ENCODE measurements at places on chromosomes 5 and 9.

GRCh38 chr5:36300927-36301540 lies 668 bp downstream of the RANBP3L start:
- DNase-seq: no peak

DNA sequence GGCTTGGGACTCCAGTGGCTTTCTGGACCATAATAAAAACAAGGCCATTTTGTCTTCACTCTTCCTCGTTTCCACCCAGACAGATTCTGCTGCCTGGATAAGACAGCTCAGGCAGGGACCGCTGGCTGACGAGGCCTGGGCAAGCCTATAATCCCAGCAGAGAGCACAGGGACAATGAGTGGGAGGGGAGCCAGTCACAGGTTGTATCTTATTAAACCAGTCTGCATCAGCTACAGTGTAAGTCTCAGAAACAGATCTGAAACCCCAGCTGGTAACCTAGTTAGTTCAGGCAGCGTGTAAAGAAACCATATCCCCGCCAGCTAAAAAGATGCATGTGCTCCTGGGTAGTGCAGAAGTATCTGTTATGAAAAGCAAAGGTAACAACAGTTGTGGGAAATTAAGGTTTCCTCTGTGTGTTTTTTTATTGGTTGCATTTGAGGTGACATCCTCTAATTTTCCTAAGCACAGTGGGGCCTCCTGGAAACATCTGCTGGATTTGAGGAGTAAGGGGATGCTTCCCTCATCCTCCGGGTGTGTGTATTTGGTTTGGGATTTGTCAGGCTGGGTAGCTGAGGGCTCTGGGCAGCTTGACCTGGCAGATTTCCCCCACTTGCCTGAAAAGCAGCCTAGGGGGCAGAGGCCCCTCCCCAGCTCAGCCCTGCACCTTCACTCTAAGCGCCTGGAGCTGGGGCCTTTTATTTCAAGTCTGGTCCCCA lies 15.2 kb upstream of the TAL2 start:
- DNase-seq: no peak

GRCh38 chr5:91632871-91633270 lies 249.8 kb upstream of the ARRDC3 start:
- DNase-seq: no peak

DNA sequence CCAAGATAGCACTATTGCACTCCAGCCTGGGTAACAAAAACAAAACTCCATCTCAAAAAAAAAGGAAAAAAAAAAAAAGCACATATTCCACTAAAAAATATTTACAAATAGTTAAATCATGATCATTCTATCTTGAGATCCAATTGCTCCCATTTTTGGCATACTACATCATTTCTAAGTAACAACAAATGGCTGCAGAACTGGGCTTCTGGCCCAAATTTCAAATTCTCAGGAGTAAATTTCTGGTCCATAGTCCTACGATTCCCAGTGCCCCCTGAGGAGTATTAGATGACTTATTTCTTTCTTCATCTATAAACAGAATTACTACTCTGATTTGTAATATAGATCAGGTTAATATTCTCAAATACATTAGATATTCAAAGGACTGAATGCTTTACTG lies 62.1 kb downstream of the CEMIP2 start:
- no peak for DNase-seq

- DNase-seq: peak; percentile 57
Observed at GRCh38 chr9:99193466-99193821, 28.3 kb downstream of the ALG2 start.

DNA sequence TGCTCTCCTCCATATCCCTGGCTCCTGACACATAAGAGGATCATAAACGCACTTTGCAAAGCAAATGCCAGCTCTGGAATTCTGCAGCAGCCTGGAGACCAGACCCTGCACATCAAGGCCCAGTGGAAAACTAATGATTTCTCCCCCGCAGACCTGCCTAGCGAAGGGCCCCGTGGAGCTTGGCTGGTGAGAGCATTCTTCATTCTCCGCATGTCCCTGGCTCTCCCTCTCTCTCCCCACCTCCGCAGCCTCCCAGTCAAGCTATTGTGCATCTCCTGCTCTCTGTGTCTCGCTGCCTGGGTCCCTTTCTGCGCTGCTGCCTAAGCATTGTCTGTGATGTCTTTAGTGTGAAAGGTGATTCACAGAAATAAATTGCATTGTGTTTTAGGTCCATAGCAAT lies 46.7 kb downstream of the GRIA1 start:
- no peak for DNase-seq

- DNase-seq: no peak
Observed at GRCh38 chr5:107373549-107374263, 297.0 kb downstream of the EFNA5 start.

DNA sequence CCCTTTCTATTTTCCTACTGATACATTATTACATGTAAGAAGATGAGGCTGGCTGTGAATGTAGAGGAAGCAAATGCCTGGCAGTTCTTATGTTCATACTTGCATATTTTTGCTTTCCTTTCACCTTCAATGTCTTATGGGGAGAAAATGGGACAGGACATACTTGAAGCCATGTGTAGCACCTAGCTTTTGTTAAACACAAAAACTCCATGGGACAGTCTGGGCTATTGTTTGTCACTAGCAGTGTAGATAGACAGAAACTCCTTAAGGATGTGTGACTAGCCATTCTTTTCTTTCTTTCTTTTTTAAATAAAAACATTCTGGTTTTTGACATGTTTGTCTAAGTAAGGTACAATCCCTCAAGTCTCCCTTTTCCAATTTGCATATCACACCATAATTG lies 122.7 kb downstream of the ARL15 start:
- no peak for DNase-seq

- DNase-seq: no peak
Observed at GRCh38 chr9:89442981-89443814, 54.7 kb downstream of the SEMA4D start.

GRCh38 chr5:136115183-136115865 lies 17.3 kb upstream of the SMAD5 start:
- no peak for DNase-seq

- no peak for DNase-seq
Observed at GRCh38 chr9:37905776-37906175, 1.8 kb upstream of the SLC25A51 start.

- DNase-seq: no peak
Observed at GRCh38 chr9:13189362-13189761, 90.1 kb downstream of the MPDZ start.

- DNase-seq: no peak
Observed at GRCh38 chr5:76084496-76085242, 1.5 kb downstream of the SV2C start.

GRCh38 chr5:111774525-111774924 lies 17.5 kb upstream of the NREP start:
- no peak for DNase-seq

GRCh38 chr5:16970826-16971225 lies 34.7 kb upstream of the MYO10 start:
- no peak for DNase-seq

DNA sequence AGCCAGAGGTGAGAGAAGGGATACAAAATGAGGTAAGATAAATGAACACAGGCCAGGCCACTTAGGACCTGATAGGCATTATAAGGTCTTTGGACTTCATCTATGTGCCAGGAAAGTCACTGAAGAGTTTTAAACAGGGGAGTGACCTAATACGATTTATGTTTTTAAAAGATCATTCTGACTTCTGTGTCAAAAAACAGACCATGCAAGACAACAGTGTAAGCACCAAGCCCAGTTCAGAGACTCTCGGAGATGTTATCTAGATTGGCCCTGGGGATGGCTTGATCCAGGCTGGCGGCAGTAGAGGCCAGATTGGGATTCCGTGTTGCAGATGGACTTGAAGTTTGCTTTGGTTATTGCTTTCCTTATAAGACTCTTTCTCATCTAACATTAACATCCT lies 43.0 kb upstream of the DPYSL3 start:
- no peak for DNase-seq

DNA sequence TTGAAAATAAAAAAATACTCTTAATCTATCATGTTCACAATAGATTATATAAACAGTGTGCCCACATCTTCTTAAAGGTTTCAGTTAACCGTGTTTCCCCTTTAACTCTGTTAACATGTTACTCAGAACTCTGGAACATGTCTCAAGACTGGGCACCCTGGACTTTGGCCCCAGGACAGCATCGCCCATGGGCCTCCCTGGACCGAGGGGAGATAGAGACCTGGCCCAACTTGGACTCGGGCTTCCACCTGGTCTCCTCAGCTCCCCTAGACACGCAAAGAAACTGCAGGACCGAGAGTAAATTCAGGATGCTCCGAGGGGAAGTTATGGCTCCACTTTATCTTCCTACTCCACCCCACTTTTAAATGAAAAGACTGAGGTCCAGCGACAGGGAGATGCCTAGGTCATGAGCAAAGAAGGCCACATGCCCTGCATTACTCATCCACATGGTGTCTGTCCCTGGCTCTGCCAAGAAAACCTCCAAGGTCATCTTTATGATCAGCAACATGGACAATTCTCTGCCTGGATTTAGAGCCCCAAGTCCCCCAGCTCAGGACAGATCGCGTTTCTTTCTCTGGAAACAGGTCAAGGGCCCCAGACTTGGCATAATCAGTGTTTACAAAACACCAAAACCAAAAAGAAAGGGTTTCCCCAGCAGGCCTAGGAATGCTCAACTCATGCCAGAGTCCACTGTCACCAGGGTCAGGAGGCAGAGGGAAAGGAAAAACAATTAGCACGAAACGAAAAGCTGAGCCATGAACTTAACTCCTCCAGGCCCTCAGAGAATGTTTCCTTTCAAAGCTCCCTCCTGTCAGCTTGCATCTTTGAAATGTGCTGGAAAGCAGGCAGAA lies 17.4 kb downstream of the GPX3 start:
- DNase-seq: no peak

- DNase-seq: no peak
Observed at GRCh38 chr5:91179018-91179417, 204.1 kb downstream of the ARRDC3 start.

GRCh38 chr9:77290373-77290772 lies 113.0 kb downstream of the VPS13A start:
- no peak for DNase-seq

DNA sequence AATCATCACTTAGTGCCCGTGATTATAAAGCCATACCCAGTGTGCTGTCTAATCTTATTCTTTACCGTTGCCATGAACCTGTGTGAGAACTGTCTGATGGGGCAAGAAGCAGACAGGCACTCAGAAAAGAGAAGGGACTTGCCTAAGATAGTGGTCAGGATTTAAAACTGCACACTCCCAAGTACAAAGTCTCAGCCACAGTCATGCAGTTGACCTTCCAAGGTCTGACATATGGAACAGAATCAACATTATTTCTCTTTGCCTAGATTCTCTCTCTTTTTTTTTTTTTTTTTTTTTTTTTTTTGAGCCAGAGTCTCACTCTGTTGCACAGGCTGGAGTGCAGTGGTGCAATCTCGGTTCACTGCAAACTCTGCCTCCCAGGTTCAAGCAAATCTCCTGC lies 1.9 kb upstream of the PPP2CA start:
- DNase-seq: no peak

DNA sequence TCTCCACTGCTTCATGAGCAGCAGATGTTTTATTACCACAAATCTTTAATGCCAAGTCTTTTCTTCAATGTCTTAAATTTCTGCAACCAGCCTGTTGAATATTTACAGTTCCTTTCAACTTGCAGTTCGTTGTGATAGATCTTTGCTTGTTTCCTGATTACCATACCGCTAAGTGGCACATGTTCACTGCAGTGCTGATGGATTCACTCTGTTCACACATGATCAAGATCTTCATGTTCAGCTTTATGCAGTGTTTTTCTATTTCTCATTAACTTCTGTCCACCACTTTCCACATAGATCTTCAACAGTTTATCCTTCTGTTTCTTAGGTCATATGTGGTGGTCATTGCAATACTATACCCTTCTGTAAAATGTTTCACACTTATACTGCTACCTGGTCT lies 280.6 kb downstream of the EPB41L4A start:
- no peak for DNase-seq

- no peak for DNase-seq
Observed at GRCh38 chr5:143243103-143243502, 160.4 kb downstream of the NR3C1 start.

- no peak for DNase-seq
Observed at GRCh38 chr5:6649681-6650080, 16.4 kb downstream of the SRD5A1 start.

- DNase-seq: no peak
Observed at GRCh38 chr5:67263656-67264408, 67.2 kb upstream of the CD180 start.

- DNase-seq: no peak
Observed at GRCh38 chr5:53416144-53416738, 64.2 kb upstream of the FST start.

DNA sequence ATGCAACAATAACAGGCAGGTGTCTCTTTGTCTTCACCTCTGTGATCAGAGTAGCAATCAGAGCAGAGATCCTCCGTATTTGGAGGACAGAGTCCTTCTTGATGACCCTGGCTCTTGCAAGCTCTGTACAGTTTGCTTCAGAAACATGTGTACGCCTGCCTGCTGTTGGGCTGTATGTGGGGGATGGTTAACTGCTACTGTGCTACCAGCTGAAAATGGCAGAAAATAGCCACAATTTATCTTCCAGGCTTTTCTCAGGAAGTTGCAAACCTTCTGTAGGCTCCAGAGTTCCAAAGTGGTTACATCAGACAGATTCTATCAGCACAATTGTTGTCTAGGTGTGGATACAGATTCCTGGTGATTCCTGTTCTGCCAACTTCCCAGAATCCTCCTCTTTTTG lies 35.5 kb downstream of the DDX46 start:
- no peak for DNase-seq

DNA sequence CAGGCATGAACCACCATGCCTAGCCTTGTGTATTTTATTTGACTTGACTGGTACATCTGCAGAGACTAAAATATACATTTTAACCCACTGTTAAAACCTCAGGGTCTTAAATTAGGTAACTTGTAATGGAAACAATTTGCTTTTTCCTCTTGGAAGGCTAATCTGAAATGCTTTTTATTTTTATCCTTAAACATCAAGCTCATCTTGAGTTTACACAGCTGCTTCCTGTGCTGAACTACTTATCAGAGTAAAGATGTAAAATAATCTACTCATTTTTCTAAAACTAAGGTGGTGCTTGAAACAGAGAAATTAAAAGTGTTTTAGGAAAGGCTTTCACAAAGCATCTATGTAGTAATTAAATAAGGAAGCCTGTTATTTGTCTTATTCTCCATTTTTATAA lies 144.1 kb downstream of the ENTREP1 start:
- DNase-seq: no peak
